Upper lobe of left lung (tissue), 6 donors: ENCODE measurements at places on chromosomes 6 and 20. TPM values are rescaled to one million over a fixed set of nuclear protein-coding genes. Genes with fewer than 3 reads are reported as not detected.

- no peak for DNase-seq
Measured at GRCh38 chr20:25738198-25738597, 41.5 kb upstream of the ZNF337 start.

Gene SLC26A8
- 1.5 TPM for total RNA-seq

DNA sequence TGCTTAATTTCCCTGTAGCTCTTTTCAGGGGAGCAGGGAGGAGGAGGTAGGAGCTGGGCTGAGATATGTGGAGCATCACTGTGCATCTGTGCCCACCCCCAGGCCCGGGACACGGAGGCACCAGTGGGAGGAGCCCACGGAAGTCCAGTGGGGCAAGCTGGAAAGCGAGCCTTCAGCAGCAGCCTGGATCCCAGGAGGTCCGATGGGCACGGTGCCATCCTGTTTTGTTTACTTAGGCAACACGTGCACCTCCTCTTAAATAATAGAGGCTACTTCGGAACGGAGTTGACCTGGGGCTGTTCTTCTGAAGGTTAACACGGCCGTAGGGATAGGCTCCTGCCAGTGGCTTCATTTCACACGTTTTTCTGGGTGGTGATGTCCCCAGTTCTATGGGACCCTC is 51.6 kb downstream of the CDH4 start:
- DNase-seq = no peak

DNA sequence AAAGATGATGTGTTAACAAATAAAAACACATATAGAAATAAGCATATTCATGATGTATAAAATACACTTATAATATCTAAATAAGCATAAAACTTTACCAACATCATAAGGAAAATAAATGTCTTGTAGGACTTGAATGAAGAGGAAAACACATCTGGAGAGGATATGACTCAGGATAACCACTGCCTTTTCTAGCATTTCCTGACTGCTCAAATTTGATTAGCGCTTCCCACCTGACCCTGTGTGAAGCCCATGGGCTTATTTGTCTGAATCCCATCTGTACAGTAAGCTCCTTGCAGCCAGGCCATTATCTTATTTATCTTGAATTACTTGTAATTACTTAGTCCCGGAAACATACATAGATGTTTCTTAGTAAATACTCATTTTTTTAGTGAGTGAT is 608.6 kb downstream of the COL12A1 start:
- DNase-seq = no peak

Gene TOMM6
- 154 TPM for total RNA-seq

Gene VGLL2
- total RNA-seq = not detected

Gene CYP39A1
- 4.7 TPM for total RNA-seq

DNA sequence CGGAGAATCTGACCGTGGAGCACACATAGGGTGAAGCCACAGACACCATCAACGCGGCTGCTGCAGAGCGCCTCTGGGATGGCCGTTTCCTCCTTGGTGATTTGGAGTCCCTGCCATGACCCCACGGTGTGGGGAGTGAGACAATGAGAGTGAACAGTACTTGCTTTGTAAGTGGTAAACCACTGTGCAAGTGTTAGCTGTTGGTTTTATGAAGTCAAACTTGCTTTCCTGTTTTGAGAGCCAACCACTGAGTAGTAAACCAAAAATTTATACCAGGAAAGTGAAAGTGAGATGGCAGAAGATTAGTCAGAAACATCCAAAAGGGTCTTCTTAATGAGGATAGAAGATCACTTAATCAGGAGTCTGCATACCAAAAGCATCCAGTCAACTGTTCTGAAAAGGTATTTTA is 160.7 kb downstream of the FOXC1 start:
- no peak for DNase-seq

GRCh38 chr20:50450881-50451752 is 59.1 kb upstream of the PTPN1 start:
- DNase-seq = no peak

- no peak for DNase-seq
Measured at GRCh38 chr6:149950423-149950822, 8.6 kb downstream of the ULBP2 start.

GRCh38 chr6:54076159-54076789 is 35.0 kb upstream of the MLIP start:
- no peak for DNase-seq

DNA sequence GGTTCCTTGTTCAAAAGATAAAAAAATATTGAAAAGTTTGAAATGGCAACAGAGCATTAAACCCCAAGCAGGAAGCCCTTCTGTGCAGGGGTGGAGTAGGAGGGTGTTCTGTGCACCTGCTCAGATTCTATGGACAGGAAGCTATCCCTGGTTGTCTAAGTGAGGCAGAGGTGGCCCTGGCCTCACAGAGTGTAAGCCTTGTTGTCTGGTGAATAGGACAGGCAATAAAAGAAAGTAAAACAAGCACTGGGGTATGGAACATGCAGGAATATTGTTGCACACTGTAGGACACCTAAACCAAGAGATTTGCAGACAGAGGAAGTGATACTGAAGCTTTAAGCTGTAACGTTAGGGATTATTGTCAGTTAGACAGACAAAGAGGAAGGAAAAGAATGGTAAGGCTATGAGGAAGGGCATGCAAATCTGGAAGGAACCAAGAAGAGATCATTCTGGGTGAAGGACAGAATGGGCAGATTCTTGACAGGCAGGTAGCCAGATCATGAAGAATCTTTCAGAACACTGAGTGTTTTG is 66.8 kb downstream of the TBC1D7 start:
- DNase-seq = no peak

Gene ZNF335
- 24.2 TPM for total RNA-seq

- DNase-seq = no peak
Measured at GRCh38 chr20:63036291-63036690, 29.5 kb upstream of the BHLHE23 start.

DNA sequence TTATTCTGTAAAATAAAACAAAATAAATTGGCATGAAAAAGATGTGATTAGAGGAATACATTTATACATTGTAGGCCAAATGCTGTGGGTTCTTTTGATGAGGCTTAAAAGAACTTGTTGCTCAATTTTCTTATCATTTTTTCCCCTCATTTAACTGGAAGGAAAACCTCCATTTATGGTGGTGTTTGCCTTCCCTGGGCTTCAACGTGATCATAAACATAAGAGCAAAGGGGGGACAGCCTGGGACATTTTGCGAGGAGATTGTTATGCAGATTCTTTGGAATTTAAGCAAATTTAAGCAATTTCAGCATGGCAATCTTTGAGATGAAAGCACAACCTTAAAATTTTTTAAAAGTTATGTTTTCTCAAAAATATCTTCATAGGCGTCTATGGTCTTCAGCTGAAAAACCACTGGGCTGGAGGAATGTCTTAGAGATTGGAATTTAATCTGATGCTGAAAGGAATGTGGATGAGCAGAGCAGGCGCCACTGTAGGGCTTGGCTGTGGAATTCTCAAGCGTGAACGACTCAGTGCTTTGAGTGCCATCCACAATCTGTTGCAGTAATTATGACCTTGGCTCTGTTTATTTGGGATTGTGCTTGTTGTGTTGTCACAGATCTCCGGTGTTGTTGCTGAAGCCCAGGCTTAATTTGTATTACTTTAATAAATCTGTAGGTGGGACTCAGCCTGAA is 149.4 kb upstream of the MLIP start:
- DNase-seq = no peak

Gene SLC17A4
- total RNA-seq = not detected

DNA sequence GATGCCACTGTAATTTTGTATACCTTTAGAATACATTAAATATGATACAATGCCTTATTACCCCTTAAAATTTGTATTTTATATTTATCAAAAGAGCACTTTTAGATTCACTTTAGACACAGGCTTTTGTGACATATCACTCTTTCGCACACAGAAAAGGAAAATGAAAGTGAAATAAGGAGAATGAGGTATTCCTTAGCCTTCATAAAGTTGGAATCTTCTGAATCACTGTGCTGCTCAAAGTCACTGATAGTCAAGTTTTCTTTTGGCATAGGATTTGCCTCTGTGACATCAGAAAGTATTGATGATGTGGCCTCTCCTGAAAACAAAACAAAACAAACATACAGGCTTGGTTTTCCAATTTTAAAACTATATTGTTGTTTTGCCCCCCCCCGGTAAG is 1097.1 kb downstream of the KIF16B start:
- no peak for DNase-seq

DNA sequence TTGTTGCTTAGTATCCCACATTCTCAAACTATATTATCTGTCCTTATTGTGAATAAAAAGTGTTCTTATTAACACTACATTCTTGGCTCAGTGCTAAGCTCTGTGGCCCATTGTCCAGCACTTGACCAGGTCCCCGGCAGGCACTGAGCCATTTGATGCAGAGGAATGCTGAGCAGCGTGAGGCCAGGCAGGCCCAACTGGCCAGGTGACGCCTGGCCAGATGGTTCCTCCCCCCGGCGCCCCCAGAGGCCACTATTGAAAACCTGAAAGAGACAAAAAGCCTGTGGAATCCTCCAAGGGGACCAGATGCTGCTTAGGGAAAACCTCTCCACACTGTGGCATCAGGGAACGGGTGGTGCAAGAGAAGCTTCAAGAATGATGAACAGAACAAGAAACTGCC is 597.5 kb upstream of the JAG1 start:
- DNase-seq = no peak

- no peak for DNase-seq
Measured at GRCh38 chr20:9331707-9332435, 182.5 kb upstream of the LAMP5 start.

Gene POM121L2
- total RNA-seq = not detected

DNA sequence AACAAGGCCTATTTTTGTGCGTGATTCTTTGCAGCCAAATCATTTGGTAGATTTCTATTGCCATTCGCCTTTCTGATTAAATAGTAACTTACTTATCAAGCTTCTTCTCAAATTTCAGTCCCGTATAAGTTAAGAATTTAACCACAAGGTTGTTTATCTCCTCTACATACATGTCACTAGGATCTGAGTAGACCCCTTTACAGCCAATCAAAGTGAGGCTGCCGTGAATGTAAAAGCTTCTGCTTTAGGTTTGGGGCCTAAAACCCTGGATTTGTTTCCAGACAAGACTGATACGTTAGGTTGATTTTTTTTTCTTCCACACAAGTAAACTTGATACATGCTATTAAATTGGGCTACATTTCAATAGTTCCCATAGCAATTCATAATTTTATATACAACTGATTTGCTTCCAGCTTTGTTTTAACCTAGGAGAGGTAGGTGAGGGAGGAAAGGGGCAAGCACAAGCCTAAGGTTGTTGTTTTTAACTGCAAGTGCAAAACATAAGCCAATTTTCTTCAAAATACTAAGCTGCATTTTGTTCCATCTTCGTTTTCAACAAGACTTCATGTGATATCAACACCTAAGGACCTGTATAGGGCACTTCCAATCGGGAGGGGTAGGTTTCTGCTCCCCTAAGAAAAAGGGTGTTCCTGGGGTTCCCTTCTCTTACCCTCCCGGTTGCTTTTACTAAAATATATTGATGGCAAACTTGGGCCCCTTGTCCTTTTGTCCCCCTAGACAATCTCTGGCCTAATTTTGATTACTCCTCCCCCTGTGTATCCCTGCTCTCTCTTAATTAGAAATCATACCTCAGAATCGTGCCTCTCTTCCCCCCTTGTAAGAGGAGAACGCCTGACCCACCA is 1.7 kb downstream of the RANBP9 start:
- no peak for DNase-seq

Gene CDC5L
- total RNA-seq = 24.0 TPM

Gene MRPL2
- total RNA-seq = 27.2 TPM
